ENCODE measurements at places on chromosomes 7 and 10. TPM values are rescaled to one million over a fixed set of nuclear protein-coding genes. Genes with fewer than 3 reads are reported as not detected.

DNA sequence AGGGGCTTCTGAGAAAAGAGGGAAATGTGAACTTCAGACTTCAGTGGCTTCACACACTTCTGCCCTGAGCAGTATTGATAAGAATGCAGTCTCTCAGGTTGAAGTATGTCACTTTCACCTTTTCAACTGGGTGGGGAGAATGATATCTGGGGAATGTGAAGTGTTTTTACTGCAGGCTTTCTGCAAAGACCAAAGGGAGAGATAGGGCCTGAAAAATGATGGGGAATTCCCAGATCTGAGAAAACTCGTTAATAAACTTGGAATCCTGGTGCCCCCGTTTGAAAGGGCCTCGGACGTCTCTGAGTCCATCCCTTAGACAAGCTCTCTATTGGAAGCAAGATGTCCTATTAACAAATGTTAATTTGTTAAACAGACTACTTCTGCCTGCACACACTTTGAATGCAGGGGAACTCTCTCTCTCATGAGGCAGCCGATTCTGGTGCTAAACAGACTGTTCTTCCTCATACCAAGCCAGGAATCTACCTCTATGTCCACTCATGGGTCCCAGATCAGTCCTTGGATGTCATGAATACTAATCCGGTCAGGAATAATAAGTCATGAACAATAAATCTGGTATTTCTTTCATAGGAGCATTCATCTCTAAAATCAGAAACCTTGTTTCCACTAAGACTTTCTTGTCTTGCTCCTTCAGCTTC is 193.6 kb downstream of the JCAD start:
- DNase-seq: no peak

DNA sequence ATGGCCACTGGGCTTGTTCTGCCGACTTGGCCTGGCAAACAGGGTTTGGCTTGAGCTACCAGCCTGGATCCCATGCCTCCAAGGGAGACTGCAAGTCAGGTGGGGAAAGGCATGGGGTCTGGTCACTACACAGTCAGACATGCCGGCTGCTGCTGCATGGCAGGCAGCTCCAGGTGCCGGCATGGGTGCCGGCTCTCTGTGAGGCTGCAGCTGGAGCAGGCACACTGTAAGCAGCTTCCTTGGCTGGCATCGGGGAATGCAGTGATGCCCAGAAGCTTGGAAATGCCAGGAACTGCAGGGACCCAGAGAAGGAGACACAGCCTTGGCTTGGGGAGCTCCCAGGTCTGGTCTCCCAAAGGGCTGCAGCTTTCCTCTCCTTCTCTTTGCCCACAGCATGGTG is 305.5 kb upstream of the NRG3 start:
- DNase-seq: no peak

DNA sequence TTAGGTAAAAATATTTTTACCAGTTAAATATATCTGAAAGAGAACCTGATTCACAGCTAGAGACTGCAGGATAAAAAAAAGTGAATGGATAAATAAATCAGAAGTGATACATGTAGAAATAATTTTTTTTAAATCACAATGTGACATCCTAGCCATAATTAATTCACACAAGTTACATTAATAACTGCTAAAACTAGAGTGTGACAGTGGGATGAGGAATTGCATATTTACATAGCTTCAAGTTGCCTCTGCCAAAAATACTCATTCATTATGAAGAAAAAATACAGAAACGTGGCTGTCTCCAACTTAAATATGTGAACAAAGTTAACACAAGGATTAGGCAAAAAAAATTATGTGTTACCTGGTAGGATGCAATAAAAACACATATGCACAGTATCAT is 473.5 kb upstream of the SEMA3A start:
- DNase-seq: no peak

- DNase-seq: no peak
Measured at GRCh38 chr7:87347207-87347606, 1.7 kb downstream of the CROT start.

- peak; percentile 35 for DNase-seq
Measured at GRCh38 chr7:70595755-70596597, 536.0 kb upstream of the GALNT17 start.

GRCh38 chr10:36188461-36188860 is 546.4 kb upstream of the FZD8 start:
- no peak for DNase-seq

DNA sequence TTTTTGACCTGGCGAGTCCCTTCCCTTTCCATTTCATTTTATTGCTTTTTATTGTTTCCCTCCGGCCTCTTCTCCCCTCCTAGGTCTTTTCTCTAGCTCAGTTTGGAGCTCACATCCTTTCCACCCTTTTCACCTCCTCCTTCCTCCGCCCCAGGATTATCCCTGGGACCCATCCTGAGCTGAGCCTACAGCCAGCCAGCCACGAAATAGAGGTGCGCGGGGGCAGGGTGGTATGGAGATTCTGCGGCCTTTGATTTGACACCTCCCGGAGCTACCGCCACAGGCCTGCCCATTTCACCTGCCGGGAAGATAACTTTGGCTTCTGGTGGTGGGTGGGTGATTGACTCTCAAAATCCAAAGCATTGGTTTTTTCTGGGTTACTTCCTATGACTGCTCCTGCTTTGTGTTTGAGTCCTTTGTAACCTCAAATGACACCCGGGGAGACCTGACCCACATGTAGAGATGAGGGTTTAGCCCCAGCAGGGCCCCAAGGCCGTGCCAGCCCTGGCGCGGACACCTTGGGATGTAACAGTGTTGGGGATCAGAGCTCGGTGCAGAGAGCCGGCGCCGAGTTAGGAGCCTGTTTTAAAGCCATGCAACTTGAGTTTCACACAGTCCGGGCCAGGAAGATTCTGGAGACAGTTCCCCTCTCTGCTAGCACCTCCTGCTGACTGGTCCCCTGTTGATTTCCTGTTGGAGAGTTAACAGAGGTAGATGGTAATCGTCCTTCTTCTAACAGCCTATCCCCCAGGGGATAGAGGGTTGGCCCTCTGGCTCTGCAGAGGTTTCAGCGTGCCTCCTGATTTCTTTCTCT is 1.5 kb downstream of the DUSP5 start:
- DNase-seq: peak; percentile 70

GRCh38 chr10:51857305-51857704 is 157.9 kb upstream of the CSTF2T start:
- no peak for DNase-seq

Gene SUN1
- total RNA-seq: 71.3 TPM

Gene PAPOLB
- not detected for total RNA-seq

Gene SUFU
- 8.4 TPM for total RNA-seq

All from activated CD4-positive, alpha-beta T cell treated with anti-CD3 and anti-CD28 coated beads for 36 hours (primary cell).